ENCODE measurements at places on chromosomes 4 and X.

DNA sequence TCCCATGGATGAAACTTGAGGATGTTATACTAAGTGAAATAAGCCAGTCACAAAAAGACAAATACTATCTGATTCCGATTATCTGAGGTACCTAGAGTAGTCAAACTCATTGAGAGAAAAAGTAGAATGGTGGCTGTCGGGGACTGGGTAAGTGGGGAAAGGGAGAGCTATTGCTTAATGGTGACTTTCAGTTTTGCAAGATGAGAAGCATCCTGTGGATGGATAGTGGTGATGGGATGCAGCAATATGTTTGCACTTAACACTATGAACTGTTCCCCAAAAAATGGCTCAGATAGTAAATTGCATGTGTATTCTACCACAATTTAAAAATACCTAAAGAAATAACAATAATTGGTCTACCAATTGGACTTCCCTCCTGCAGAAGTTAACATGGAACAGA, 181.5 kb downstream of the SHROOM3 start:
- DNase-seq, result no peak

- DNase-seq, result no peak
Measured at GRCh38 chrX:149871940-149872339, 9.0 kb upstream of the MAGEA8 start.

GRCh38 chrX:1167466-1167865, 45.0 kb downstream of the CRLF2 start:
- DNase-seq, result no peak

- DNase-seq, result peak; percentile 5
Measured at GRCh38 chr4:45663003-45663402, 460.9 kb downstream of the GABRG1 start.

- DNase-seq, result no peak
Measured at GRCh38 chr4:141142423-141142822, 9.2 kb upstream of the RNF150 start.

- DNase-seq, result no peak
Measured at GRCh38 chr4:41199788-41200187, 14.6 kb downstream of the APBB2 start.

DNA sequence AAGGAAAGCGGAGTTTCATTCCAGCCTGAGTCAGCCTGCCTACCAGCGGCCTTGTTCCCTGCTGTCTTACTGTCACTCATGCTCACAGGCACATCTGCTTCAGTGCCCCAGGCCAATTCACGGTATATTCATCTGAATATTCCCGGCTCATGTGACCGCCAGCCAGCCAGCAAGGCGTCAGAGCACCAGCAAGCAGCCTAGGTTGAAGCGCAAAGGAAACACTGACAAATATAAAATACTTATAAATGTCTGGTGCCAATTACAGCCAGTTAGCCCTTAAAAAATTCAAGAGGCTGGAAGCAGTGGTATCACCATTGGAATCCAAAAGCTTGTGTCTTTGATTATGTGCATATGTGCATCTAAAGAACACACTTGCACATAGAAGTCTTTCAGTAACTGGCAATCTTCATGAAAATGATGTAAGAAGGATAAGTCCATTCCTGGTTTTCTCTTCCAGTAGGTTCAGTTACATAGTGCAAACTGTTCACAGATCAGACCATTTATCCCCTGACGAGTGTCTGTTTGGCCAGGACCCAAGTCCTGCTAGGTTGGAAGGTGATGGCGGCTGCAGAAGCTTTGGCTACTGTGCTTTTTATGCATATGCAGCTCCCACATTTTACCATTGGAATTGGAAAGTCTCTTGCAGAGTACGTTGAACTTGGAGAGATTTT, 61.3 kb downstream of the LUZP4 start:
- DNase-seq, result peak; percentile 7

GRCh38 chr4:139144911-139145551, 32.0 kb downstream of the ELF2 start:
- peak; percentile 53 for DNase-seq

GRCh38 chr4:4443821-4444220, 56.9 kb downstream of the NSG1 start:
- DNase-seq, result no peak

GRCh38 chrX:38847206-38847902, 46.1 kb downstream of the MID1IP1 start:
- no peak for DNase-seq

DNA sequence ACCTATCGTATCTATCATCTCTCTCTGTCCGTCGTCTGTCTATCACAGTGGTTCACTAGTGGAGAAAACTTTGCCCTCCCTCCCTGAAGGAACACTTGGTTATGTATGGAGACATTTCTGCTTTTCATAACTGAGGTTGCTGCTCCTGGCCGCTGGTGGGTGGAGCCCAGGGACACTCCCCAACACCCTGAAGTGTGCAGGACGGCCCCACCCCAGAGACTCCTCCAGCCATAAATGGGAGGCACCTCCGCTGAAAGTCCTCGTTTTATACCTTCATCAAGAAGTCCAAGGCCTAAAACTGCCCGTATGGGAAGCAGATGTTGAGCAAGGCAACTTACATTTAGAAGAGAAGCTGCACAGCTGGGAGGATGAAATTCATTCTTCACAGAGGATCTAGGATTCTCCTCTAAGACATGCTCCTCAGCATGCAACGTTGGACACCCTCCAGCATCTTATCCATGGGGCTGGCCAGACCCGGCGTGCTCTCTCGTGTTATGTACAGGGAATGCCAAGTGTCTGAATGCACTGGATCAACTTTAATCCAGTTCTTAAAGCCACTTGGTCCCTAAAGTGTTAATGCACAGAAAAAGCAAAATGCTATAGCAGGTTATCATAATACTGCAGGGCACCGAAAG, 43.5 kb downstream of the PRKX start:
- DNase-seq, result no peak

- no peak for DNase-seq
Measured at GRCh38 chr4:76902233-76902890, 4.4 kb upstream of the SOWAHB start.

- DNase-seq, result no peak
Measured at GRCh38 chrX:130555341-130555740, 153.6 kb downstream of the RBMX2 start.

GRCh38 chr4:7156328-7156727, 36.0 kb upstream of the SORCS2 start:
- no peak for DNase-seq

DNA sequence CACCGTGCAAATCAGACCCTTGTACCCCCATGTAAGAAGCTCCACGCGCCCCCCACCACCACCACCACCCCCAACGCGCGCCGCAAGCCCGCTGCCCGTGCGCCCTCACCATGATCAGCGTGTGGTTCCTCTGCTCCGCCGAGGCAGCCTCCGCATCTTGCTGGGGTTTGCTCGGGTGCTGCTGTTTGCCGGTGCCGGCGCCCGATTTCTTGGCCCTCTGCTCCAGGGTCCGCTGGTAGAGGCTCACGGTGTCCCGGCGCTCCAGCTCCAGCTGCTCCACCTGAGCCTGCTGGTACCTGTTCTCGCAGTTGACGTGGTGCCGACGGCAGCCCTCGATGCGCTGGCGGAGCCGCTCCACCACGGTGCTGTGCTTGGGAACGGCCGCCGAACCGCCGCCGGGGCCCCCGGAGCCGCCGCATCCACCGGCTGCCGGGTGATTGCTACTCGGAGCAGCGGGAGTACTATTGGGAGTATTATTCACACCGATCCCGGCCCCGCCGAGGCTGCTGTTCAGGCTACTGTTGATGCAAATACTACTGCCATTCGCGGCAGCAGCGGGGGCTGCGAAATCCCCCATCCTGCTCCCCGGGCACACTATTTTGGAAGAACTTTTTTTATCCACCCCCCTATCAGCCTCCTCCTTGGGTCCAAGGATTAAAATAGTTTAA, 1.1 kb downstream of the MAML3 start:
- DNase-seq, result peak; percentile 64

- DNase-seq, result no peak
Measured at GRCh38 chr4:47703956-47704355, 133.9 kb downstream of the CORIN start.

GRCh38 chr4:24236532-24236931, 346.7 kb upstream of the PPARGC1A start:
- DNase-seq, result no peak

- DNase-seq, result no peak
Measured at GRCh38 chrX:97290199-97290598, 406.5 kb downstream of the RPA4 start.

- DNase-seq, result no peak
Measured at GRCh38 chr4:174613979-174614378, 91.7 kb upstream of the HPGD start.

- DNase-seq, result no peak
Measured at GRCh38 chr4:84319124-84319523, 180.0 kb downstream of the NKX6-1 start.

DNA sequence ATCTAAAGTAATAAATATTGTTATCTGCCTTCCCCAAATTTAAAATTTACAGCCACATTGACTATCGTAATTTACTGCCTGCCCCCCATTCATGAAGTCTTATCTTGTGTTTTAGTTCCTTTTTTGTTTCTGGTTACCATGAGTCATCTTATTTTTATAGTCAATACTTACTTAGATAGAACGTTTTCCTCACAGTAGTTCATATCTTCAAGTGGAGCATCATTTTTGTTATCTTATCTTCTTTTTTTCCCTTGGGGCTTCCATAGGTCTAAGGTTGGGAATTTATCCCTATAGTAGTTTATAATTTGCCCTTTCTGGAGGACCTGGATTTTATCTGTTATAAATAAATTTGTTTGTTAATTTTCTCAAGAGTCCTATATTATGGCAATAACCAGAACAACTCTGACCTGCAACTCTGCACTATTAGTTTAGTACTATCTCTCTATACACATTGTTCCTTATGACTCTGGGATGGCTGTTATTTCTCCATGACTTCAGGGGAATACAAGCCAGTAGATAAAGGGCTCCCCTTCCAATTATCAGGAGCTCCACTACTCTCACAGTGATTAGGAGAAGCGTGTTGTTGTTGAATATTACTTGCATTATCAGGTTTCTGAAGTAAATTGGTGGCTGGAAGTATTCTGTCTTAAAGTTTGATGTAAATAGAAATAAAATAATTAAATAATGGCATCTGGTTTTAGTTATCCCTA, 330.6 kb downstream of the GALNTL6 start:
- no peak for DNase-seq

GRCh38 chrX:153871451-153871850, 14.5 kb downstream of the L1CAM start:
- DNase-seq, result no peak

GRCh38 chr4:75513526-75514130, 575 bp downstream of the RCHY1 start:
- no peak for DNase-seq

- DNase-seq, result no peak
Measured at GRCh38 chr4:185286571-185286970, 77.2 kb downstream of the SNX25 start.

DNA sequence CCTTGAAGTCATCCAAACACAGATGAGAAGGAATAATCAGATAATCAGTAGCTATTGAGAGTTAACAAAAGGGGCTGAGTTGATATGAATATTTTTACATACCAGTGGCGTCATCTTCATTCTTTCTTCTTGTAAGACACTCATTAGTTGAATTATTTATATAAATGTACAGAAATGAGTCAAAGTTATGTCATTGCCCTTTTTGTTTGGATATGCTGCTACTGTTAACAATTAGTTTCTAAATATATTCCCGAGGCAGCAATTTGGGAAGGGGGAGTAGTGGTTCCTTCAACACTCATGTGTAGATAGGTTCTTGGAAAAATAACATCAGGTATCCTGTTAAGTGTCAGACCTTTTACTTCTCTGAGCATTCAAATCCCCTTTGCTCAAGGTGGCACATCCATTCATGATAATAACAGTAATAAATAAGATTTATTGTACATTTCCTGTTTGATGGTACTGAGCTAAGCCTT, 436.6 kb downstream of the SPRY1 start:
- no peak for DNase-seq

- DNase-seq, result no peak
Measured at GRCh38 chr4:112516471-112517066, 589 bp upstream of the NEUROG2 start.

GRCh38 chrX:104108955-104109354, 3.4 kb upstream of the ZCCHC18 start:
- DNase-seq, result no peak

- no peak for DNase-seq
Measured at GRCh38 chrX:11589641-11590040, 76.1 kb downstream of the ARHGAP6 start.

GRCh38 chrX:45196701-45197100, 4.0 kb downstream of the DIPK2B start:
- DNase-seq, result no peak

DNA sequence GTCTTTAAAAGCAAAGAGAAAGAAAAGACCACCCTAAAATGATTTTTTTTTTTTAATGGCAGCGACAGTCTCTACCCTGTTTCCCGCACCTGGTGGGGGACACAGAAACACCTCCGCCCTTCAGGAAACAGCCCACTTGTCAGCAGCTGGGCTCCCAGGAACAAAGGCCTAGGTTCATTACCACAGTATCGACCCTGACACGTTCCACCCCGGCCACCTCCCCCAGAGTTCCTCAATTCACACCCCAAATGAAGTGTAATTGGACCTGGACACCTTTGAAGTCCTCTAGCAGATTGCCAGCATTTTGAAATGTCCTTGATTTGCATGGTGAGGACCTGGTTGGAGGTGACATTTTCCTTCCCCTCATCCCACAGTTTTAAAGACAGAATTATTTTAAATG, 175.0 kb upstream of the BCOR start:
- no peak for DNase-seq

DNA sequence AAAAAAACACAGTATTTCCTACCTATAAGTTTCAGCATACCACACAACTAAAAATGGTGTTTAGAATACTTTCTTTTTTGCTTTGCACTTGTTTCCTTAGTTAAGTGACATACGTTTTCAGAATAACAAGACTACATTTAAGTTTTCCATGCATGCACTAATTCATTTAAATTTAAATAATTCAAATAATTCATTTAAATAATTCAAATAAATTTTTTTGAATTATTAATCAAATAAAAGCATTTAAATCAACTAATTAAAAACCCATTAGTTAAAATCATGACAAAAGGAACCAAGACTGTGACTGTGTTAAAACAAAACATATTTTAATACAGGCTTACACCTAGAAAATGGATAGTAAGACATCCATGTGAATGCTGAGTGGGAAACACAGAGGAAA, 12.8 kb downstream of the ANXA5 start:
- no peak for DNase-seq

GRCh38 chr4:26071688-26072087, 157.7 kb downstream of the SMIM20 start:
- DNase-seq, result no peak

DNA sequence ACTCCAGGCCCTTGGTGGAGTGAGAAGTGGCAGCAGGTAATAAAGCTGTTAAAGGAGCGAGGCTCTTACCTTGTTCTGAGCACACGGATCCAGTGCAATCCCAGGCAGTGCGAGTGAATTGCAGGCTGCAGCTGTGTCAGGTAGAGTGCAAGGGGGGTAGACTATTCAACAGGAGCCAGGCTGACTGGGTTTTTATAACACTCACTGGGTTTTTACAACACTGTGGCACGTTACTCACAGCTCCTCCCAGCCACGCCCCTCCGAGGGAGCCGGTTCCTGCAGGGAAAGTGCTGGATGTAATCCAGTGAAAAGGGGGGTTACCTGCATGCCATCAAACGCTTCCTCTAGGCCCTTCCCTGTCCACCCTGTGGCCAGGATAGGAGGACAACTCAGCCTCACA, 358 bp downstream of the FGFBP1 start:
- no peak for DNase-seq

All from NCI-H2029 (cell line).